ENCODE measurements at places on chromosomes 4 and X.

DNA sequence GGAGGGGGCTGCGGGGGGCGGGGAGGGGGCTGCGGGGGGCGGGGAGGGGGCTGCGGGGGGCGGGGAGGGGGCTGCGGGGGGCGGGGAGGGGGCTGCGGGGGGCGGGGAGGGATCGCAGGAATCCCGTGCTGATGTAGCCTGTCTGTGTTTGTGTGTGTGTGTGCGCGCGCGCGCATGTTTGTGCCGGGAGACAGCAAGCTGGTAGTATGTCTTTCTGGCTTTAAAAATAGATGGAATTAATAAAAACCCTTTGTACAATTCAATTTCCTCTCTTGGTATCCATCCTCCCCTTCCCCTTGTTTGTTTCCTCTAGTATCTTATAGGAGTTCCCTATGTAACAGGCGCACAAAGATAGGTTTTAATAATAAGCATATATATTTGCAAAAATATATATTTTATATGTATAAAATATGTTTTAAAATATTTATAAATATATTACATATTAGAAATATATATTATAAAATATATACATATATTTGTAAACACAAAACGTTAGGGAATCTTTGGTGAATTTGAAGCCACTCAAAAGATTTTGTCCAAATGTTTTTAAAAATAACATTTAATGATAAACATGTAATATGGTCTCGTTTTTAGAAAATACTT lies 782 bp downstream of the ARHGAP24 start:
- no peak for DNase-seq

DNA sequence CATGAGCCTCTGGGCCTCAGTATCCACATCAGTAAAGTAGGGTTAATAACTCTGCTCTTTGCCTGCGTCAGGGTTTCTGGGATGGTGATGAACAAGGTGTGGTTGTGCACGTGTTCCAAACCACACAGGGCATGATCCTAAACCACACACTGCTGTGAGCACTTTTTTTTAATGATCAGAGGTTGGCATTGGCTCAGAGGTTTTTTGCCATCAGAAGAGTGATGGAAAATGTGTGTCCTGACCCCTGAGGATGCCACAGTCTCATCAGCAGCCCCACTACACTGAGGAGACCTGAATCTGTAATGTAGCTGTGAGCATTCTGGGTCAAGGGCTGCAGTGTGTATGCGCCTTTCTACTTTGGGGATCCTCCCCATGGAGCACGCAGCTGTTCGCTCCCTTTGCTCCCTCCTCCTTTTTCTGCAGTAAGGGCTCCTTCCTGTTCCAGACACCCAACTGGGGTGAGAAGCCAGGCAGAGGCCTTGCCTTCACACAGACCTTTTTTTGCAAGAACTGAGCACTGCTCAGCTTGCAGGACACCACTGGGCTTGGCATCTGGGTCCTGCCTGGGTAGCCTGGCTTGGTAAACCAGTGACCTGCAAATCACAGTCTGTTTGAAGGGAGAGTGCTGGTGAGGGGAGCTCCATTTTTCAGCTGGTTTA lies 87.5 kb downstream of the MAMLD1 start:
- no peak for DNase-seq

GRCh38 chr4:13794819-13795565 lies 167.5 kb upstream of the BOD1L1 start:
- DNase-seq: no peak

DNA sequence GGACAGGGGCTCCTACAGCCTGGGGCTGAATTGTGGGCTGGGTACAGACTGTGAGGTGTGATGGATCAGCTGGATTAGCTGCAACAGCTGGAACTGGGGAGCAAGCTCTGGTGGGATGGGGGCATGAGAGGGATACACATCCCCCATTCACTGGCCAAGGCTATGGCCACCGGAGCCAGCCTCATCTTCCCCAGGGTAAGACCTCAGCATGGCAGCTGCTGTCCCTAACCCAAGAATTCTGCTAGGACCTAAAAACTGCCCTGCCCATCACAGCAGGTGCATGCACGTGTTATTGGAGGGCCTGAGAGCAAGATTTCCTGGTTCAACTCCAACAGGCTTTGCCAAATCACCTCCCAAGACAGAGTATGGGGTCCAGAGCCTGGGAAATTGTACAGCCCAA lies 258.6 kb upstream of the AGTR2 start:
- no peak for DNase-seq

DNA sequence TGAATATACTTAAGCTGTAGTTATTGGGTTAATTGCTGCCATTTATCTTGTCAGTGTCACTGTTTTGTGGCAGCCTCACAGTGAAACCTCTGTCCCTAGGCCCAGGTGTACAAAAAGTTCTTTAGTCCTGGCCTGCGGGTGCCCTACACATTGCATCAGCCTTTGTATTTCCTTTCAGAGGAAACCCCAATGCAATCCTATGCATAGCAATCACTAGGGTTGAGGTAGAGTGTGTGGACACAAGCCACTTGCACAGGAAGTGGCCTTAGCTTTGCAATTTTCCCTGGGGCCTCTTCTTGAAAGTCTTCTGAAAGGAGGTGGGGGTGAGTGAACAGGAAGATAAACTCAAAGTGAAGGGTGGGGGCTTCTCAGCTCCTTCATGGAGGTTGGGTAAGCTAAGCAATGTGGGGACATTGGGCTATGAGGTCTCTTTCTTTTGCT lies 27.8 kb downstream of the VSIG4 start:
- no peak for DNase-seq

DNA sequence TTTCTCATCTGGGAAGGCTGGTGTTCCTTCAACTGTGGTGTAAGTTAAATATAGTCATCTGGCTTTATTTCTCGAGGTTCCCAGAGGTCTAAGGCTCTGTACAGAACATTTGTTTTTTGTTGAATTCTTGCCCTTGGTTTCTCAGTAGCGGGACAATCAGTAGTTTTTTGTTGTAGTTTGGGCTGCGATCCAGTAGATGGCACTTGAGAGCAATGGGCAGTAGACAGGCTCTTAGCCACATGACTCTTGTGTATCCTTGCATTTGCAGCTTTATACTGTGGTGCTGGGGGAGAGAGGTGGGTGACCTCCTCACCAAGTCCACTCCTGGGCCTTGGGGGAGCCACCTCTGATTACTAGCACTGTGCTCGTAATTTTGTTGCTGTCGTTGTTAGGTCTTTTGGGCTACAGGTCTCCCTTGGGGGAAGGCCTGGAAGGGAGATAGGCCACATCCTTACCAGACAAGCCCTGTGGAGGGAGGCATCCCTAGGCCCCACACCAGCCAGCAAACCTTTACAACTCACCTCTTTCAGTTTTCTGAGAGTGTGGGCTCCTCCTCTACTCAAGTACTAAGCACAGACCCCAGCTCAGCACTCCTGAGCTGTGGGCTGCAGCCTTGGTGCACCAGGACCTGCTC lies 8.1 kb downstream of the ETDB start:
- DNase-seq: peak; percentile 29

DNA sequence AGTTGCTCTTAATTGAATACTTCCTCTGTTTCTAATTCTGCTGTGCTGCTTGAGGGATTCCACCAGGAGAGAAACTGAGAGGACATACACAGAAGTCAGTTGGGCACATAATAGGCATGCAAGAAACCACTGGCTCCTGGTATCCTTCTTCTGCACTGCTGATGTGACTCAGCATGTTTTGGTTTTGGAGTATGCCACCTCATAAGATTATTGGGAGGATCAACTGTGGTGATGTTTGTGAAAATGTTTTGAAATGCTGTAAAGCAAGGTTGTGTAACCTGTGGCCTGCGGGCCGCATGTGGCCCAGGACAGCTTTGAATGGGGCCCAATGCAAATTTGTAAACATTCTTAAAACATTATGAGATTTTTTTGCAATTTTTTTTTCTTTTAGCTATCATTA lies 119.6 kb downstream of the GATB start:
- DNase-seq: peak; percentile 63

DNA sequence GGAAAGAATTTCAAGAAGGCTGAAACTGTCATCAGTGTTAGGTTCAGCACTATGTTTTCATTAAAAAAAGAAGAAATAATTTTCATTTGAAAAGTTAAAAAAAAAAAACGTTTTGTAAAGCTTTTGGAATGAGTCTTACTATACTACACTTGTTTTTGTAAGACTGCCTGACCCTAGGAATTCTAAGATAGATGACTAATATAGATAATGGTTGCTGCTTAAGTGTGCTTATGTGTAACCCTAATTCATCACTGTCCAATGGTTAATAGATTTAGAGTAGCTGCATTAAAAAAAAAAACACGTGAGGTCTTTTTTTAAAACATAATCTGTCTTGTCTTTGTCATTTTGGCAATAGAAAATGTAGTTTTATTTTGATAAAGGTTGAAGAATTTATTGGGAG lies 323.2 kb downstream of the IL1RAPL1 start:
- DNase-seq: no peak

DNA sequence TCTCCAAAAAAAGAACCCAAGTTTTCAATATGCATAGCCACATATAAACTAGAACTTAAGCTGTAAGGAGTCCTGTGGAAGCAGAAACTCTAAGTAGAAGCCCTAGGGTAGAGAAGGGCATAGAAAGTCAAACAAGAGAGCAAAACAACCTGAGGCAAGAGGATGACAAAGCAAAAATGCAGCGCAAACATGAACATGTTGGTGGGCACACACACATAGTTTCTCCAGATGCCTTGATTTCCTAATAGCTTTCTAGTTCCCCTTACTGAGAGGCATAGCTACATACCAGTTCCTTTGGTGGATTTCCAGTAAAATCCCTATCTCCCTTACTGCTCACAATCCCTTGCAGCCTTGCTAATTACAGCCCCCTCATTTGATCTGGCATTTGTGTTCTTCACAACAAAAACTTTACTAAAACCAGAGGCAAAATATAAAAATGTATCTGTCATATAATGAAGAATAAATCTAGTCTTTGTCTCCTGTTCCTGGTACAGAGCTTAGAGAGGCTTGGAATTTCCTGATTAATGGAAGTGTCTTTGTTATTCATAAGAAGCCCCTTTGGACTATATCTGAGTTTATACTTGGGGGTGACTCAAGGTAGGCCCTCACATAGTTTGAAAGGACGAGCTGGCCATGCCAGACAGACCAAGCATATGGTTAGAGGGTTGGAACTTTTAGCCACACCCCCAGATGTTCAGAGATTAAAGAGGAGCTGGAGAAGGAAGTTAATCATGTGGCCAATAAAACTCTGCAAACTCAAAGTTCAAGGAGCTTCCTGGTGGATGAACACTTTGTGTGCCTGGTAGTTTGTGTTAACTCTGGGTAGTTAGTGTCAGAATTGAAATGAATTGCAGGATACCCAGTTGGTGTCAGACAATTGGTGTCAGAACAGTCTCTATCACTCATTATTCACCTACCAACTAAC lies 52.7 kb upstream of the ZCCHC13 start:
- DNase-seq: peak; percentile 24
